ENCODE measurements at places on chromosomes 4 and X.

DNA sequence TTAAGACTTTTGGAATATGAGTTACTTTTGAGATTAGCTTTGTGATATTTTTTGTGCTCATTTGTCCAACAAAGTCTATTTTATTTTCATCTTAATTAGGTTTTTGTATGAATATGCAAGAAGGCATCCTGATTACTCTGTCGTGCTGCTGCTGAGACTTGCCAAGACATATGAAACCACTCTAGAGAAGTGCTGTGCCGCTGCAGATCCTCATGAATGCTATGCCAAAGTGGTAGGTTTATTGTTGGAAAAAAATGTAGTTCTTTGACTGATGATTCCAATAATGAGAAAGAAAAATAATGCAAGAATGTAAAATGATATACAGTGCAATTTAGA lies 10.8 kb downstream of the ALB start:
- DNase-seq = no peak

DNA sequence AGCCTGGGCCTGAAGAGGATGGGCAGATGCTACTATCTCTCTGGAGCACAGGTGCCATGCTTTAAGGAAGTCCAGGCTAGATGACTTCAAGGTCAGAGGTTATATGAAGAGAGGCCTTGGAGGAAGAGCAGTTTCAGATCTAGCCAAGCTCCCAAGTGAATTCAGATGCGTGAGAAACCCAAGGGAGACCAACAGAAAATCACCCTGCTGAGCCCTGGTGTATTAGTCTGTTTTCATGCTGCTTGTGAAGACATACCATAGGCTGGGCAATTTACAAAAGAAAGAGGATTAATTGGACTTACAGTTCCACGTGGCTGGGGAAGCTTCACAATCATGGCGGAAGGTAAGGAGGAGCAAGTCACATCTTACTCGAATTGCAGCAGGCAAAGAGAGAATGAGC lies 47.8 kb upstream of the LGI2 start:
- DNase-seq = no peak

- DNase-seq = peak; percentile 34
Measured at GRCh38 chr4:98653890-98654867, 4.2 kb downstream of the TSPAN5 start.

DNA sequence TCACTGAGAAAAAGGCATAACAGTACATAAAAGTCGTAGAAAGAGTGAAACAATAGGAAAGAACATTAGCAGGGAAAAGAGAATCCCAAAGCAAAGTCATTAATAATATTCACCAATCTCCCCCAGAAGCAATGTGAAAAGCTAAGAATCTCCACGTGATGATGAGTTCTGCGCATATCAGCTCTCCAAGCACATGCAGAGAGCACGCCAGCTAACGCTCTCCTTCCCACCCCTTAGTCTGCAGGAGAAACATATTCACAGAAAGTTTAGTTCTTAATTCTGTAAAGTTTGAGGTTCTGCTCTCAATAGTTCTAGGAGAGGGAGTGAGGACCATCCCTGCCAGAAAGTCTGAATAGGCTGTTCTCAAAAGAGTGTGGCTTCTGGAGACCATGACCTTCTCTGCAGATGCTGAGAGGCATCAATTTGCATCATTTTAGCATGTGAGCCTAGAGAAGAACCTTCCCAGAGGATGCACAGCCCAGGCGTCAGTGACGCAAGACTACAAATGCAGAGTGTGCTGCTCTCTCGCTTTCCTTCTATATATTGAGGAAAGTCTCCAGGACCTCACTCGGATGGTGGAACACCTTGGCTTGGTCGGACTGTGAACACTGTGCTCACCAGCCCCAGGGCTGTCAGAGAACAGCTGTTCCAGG lies 51.3 kb upstream of the AFAP1 start:
- no peak for DNase-seq

DNA sequence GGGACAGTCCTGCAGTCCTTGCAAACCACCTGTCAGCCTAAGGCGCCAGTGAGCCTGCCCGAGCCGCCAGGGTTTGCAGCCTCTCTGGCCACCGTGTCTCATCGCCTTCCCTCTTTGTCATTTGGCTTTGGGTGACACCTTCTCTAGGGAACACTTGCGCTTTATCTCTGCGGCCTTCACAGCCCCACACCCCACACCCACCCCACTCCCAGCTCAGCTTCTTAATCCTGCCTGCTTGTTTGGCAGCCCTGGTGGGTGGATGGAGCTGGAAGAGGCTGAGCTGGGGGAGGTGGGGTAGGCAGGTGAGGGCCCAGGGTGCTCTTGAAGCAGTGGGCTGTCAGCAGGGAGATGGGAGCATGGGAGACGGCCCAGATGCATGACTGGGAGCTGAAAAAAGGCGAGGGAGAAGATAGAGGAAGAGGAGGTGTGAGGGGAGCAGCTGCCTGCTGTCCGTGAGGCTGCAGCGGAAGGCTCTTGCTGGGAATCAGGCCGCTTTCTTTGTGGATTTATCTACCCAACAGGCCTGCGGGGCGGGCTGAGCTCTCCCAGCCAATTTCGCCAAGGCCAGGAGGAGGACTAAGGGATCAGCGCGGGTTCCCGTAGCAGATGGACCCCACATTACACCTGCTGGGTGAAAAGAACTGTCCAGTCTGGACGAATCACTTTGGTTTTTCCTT lies 97.5 kb upstream of the STOX2 start:
- no peak for DNase-seq

DNA sequence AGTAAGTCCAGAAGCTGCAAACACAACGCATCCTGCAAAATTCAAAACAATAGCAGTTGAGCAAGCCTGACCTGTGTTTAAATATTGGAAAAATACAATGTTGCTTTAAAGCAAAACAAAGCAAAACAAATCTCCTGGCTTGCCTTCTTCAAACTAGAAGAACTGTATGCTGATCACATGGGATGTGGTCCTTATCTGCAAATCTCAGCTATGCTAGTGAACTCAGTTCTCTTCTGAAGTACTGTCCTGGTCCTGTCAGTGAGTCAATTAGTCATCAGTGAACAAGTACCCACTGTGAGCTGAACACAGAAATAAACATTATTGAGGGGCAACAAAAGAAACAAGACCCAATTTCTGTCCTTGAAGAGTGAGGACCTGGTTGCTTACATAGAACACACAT lies 522.5 kb downstream of the SMARCA1 start:
- no peak for DNase-seq

GRCh38 chr4:146027761-146028160 lies 89.1 kb upstream of the ZNF827 start:
- no peak for DNase-seq

GRCh38 chr4:3317656-3318211 lies 24.9 kb downstream of the RGS12 start:
- DNase-seq = no peak

DNA sequence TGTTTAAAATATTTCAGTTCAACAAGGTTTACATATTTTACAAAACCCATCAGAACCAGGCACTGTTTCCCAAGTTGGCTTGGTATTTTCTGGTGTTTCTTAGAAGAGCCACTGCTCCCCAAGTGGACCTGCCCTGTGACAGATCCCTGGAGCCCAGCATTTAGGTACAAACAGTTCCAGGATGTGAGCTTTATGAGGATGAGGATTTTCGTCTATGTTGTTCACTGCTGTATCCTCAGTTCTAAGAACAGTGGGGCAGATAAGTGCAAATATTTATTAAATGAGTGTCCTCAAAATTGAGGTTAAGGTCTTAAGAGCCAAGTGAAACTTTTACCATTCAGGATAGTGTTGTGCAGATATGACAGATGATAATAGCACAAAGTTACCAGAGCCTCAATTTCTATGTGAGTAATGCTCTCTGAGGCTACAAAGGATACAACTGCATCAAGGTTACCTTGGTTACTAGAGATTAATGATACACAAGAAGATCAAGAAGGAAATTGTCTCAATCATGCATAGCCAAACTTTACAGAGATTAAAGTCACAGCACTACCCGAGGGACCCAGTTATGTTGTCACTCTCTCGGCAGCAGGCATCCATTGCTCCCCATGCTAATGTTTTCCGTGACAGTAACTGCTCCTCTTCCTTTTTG lies 37.5 kb downstream of the ANXA3 start:
- no peak for DNase-seq

All from foreskin melanocyte (primary cell).